Type B pancreatic cell (in vitro differentiated cells): ENCODE measurements at places on chromosomes 3 and 15.

GRCh38 chr3:123586968-123587367, 2.1 kb upstream of the HACD2 start:
- no peak for DNase-seq

DNA sequence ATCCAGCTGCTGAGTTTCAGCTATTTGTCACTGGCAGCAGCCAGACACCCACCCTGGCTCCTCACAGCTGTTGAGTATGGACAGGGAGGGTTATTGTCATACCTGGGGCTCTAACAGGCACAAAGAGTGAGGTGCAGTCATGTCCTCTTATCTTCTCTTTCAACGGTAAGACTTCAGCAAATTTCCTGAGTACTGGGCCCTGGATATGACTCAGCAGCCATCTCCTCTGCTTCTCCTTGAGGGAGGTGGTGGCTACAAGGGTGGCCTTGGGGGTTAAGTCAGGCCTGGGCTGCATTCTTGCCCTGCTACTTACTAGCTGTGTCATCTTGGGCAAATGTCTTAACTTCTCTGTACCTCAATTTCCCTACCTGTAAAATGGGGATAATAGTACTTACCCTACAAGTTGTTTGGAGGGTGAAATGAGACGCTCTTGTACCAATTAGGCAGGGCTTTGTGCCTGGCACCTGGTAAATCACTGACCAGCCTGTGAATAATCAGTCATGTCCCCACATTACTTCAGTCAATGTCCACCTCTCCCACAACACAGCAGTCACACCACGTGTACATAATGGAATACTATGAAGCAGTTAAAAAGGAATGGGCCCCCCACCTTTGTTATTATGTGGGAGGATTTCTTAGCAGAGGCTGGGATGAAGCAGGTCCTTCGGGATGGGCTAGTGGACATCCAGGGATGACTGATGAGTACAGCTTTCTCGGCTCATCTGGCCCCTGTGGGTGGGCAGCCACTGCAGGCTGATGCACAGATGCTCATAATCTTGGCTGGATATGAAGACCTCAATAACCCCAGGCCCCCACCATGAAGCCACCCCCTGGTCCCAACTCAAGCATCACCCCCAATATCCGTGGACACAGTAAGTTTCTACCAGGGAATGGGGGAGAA, 528.8 kb downstream of the SHQ1 start:
- DNase-seq, result no peak

- DNase-seq, result no peak
Measured at GRCh38 chr3:188663839-188664238, 507.9 kb upstream of the TPRG1 start.

DNA sequence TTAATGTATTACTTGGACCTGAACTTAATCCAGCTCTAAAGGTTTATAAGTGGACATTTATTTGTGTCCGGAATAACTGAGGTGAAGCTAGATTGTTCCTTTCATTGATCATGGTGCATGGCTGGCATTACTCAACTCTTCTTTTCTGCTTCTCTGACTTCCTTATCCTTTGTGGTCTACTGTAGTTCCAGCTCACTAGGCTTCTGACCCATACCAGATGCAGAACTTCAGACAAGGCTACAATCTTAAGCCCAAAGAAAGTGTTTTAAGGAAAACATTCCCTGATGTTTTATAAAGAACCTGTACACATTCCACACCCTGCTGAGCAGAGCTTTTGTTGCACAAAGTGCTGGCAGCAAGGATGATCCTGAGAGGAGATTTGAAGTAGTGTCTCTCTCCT, 250.8 kb upstream of the TGFBR2 start:
- no peak for DNase-seq

DNA sequence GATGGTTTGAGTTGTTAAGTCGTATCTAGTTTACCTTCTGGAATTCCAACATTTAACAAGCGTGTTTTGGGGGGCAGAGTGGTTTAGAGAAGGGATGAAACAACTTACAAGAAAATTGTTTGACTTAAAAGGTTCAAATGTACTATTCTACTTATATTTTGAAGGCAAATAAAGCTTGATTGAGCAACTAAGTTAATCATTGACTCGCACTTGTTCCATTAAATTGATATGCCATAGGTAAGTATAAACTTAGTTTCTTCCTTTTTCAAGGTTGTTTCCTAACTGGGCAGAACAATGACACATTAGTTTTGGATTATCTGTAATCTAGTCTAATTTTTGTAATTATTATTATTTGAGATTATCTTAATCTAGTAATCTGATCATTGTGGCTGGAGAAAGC, 48.3 kb upstream of the CPNE4 start:
- no peak for DNase-seq

- no peak for DNase-seq
Measured at GRCh38 chr3:133296981-133297380, 102.9 kb upstream of the BFSP2 start.

GRCh38 chr15:39226169-39226937, 354.5 kb upstream of the THBS1 start:
- DNase-seq, result no peak

- DNase-seq, result no peak
Measured at GRCh38 chr15:81363718-81364500, 10.1 kb downstream of the TMC3 start.

DNA sequence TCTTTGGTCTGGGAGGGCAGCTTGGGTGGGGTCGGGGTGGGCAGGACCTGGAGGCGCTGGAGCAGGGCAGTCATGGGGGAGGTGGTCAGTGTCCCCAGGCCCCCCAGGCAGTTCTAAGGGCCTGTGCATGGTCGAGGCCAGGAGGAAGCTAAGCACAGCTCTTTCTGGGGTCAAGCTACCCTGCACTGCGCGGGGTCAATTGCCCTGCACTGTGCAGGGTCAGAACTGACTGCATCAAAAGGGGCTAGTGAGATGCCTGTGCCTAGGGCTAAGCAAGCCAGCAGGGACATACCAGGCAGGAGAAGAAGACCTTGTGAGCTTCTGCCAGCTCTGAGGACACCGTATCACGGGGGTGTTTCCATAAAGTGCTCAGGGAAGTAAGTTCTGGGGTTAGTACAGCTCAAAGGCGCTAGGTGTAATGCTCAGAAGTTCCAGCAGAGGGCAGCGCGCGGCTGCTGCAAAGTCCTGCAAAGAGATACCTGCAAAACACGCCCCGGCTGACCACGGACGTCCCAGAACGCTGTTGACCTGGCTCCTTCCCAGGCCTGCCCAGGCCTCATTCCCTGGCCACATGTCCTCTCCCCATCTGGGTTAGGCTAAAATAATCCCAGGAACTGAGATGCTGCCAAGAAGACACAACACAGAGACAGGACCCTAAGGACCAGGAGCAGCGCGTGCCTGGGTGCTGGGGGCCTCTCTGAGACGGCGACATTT, 18.8 kb upstream of the IQSEC1 start:
- peak; percentile 87 for DNase-seq

- DNase-seq, result no peak
Measured at GRCh38 chr3:38107911-38108648, 28.8 kb downstream of the ACAA1 start.

GRCh38 chr3:104526901-104527401, 839.8 kb upstream of the ALCAM start:
- no peak for DNase-seq

DNA sequence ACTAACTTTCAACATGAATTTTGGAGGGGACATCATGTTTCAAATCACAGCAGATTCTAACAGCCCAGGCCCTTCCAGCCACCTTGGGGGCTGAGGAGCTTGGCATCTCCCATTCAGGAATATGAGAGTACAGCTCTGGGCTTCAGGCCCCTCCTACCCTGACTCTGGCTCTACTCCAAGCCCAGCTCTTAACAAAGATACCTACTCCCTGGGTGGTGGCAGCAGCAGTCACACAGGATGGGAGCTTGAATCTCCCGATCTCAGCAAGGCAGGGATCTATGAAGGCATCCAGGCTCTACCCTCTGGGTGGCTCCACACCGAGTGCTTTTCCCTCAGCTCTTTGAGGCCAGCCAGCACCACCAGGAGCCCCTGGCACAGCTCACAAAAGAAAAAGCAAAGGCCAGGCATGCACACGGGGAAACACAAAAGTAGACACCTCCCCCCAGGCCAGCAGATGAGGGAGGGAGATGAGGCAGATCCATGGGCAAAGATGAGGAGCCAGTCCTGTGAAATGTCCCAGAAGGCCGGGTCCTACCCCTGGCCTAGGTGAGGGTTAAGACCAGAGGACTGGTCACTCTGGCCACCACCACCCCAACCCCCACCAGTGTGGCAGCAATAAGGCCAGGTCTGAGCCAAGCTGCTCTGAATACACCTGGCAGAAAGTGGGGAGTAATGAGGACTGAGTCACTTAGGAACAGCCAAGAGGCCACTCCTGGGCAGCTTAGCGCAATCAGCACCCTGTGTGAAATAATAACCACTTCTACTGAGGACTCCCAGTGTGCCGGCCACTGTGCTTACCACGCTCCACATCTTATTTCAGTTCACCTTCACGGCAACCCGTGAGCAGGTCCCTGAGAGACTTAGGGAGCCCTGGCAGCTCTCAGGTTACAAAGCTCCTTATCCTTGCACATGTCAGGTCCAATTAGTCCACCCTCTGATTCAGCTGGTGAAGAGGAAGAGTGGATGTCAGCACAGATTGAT, 24.3 kb downstream of the PLA2G4F start:
- no peak for DNase-seq

DNA sequence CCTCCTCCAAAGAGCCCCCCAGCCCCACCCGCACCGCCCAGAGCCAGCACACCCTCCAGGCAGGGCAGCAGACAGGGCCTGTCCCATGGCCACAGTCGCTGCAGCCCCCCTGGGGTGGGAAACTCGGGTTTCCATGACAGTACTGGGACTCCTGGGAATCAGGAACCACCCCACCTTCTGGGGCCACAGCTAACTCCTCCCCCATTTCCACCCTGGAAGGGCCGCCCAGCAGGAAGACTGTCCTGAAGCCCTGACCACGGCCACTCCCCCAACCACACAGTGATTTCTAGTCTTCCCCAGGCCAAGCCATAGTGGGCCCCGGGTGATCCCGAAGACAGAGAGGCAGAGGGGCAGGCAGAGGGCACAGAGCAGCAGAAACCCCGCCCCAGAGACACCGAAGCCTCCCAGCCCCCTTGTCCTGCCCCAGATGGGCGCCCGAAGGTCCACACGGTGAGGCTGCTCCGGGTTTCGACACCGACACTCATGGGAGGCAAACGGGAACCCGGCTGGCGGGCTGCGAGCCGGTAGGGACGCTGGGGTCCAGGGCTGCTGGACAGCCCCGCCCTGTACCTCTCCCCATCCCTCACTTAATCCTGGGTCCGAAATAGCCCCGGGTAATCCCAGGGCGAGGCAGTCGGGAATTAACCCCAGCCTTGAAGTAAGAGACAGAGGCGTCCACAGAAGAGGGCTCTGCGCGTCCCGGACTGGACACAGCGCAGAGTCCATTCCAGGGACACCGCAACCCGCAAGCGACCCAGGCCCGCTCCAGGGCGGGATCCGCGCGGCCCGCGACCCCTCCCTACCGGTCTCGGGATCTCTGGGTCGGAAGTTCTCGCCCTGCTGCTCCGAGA, 138.4 kb downstream of the NUP210 start:
- no peak for DNase-seq

DNA sequence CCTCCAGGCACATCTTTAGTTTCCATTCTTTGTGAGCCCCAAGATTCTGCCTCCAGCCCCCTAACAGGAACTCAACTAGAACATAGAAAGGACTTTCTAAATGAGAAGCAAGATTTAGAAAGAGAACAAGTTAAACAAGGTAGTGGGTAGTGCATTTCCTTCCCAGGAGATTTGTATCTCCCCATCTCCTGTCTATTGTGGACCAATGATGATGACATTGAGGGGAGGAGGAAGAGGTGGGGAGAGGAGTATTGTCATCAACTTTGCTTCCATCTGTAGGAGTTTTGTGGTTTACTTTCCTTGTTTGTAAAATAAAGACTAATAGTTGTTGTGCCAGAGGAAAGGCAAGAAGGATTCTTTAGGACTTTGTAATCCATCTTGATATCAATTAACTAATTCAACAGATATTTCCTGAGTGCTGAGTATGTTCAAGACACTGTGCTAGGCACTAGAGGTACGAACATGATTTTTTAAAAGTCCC, 235.3 kb upstream of the ROPN1 start:
- DNase-seq, result no peak

DNA sequence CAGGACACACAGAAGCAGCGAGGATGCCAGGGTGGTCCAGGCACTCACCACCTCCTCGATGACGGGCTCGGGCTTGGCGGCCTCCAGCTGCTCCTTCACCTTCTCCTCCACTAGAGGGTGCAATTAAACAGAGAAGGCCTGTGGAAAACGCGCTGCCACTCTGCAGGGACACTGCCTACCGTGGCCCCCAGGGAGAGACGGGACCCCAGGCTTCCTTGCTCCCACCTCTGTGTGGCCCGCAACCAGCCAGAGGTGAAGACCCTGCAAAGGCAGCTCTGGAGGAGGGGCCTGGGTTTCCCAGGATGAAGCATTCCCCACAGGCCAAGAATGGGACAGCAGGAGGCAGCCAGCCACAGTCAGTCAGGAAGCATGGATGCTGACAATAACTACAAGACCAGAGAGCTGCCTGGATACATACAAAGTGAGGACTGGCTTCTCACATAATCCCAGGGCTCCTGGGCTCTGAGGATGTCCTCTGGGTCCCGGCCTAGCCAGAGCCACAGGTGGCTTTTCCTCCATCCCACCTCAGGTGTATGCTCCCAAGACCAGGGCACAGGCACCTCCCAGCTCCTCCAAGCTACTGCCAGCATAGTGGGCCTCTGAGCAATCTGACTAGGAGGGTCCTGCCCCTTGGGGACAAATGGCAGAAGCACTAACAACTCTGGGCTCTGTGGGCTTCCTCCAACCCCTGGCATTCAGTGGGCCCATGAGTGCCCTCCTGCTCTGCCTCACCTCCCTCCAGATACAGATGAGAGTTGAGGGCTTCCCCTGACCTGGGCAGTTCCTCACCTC, 46.2 kb downstream of the PTH1R start:
- DNase-seq, result no peak

DNA sequence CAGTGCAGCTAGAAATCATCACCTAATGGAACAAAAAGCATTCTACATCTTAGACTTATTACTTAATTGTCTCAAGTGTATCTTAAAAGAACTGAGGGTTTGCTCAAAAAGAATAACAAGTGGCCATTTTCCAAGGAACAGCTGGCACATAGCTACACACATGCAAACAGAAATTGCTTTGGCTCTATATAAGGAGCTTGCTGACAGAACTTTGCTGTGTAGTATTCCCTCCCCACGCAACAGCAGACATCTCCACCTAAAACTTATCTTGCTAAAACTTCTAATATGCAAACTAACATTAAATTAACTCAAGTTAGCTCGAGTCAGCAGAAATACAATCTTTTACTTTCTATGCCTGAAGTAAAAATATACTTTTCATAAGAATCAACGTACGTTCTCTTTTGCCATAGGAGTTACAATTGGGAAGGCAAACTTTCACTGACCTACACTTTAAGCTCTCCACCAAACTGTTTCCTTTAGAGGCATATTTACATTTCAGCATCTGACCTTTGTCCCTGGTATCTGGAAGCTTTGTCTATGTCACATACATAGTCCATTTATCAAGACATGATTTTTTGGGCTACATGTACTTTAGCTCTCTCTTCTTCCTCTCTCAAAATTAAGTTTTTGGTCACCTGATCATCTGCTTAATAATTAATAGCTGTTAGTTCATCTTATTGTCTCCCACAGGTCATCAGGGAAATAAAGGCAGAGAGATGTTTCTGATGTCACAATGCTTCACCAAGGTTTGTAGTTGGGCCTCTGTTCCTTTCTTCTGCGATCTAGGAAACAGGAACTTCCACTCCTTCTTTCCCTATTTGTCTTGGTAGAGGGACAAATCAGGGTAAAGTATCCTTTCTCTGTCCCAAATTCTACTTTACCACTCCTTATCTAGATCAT, 163.4 kb upstream of the AGTR1 start:
- DNase-seq, result no peak
